Cardiac septum (tissue), 1 donor: ENCODE measurements at places on chromosomes 11 and 22. TPM values are rescaled to one million over a fixed set of nuclear protein-coding genes. Genes with fewer than 3 reads are reported as not detected.

The PDXP gene
- 24.1 TPM for total RNA-seq

DNA sequence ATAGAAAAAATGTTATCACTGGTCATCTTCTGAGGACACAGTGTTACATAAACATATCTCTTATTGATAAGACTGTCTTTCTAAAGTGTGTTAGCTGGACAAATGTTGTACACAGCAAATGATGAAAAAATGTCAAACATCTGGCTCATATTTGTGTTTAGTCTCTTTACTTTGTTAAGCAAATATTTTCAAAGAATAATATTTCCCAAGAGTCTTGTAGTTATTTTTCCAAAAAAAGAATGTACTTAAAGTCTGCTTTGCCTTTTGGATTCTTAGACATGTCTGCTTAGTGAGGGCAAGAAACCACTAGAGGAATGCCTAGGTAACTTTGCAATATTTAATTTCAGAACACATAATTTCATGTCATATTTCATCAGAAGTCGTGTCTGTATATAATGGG is 23.9 kb upstream of the CCDC179 start:
- DNase-seq: no peak

DNA sequence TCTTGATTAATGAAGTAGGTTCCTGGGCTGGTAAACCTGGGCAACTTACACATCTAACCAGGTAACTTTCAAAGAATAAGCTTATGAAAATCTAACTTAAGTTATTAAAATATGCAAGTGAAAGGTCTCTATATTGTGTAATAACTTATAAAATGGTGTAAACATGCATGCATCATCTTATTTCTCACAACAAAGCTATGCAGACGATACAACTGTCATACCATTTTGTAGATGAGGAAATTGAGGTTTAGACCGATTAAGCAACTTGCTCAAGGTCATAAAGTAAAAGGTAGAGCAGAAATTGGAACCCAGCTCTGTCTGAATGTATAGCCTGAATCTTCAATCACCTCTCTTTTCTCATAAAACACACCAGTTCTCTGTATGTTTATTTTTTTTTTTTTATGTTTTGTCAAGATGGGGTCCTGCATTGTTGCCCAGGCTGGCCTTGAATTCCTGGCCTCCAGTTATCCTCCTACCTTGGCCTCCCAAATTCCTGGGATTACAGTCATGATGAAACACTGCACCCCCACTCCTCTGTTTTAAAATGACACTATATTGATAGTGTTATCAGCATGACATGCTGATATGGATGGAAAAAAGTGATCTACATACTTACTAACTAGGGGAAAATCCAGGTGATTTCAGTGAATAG is 109.6 kb downstream of the SGSM3 start:
- no peak for DNase-seq

DNA sequence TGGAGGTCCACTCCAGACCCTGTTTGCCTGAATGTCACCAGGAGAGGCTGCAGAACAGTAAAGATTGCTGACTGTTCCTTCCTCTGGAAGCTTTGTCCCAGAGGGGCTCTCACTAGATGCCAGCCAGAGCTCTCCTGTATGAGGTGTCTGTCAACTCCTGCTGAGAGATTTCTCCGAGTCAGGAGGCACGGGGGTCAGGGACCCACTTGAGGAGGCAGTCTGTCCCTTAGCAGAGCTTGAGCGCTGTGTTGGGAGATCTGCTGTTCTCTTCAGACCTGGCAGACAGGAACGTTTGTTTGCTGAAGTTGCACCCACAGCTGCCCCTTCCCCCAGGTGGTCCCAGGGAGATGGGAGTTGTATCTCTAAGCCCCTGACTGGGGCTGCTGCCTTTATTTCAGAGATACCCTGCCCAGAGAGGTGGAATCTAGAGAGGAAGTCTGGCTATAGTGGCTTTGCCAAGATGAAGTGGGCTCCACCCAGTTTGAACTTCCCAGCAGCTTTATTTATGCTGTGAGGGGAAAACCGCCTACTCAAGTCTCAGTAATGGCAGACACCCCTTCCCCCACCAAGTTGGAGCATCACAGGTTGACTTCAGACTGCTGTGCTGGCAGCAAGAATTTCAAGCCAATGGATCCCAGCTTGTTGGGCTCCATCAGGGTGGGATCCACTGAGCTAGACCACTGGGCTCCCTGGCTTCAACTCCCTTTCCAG is 99.4 kb downstream of the PDE3B start:
- DNase-seq: peak; percentile 72

- DNase-seq: peak; percentile 83
Measured at GRCh38 chr11:128653801-128654231, 40.1 kb upstream of the FLI1 start.

- no peak for DNase-seq
Measured at GRCh38 chr22:25833676-25834075, 91.7 kb downstream of the MYO18B start.

DNA sequence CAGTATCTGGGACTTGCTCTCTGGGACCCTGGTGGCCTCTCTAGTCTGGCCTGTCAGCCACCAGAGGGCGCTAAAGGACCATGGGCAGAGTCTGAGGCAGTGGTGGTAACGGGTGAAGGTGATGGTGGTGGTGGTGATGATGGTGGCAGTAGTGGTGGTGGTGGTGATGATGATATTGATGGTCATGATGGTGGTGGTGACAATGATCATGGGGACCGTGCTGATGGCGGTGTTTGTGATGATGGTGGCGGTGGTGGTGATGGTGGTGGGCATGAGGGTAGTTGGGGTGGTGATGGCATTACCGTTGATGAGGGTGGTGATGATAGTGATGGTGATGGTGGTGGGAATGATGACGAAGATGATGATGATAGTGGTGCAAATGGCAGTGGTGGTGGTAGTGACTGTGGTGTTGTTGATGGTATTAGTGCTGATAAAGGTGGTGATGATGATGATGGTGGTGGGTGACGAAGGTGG is 16.0 kb downstream of the TRPM5 start:
- peak; percentile 91 for DNase-seq
